ENCODE measurements at places on chromosomes 5 and 9.

DNA sequence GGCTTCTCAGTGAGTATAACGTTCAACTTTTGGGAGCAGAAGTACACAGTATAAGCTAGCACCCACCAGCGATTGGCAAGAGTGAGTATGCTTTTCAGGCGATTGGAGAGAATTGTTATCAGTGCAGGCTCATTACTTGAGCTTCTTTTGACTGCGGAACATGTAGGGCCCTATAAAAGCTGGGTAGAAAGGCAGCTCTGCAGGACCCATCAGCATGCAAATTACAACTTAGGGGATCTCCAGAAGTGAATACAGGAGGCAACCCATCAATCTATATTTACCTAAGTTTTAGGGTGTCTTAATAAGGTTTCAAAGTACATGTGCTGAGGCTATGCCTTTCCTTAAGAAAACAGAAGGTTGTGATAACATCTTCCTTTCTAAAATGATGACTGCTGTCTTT is 225.0 kb downstream of the MLLT3 start:
- DNase-seq: no peak

- DNase-seq: no peak
Measured at GRCh38 chr5:176728831-176729251, 81.5 kb upstream of the UNC5A start.

DNA sequence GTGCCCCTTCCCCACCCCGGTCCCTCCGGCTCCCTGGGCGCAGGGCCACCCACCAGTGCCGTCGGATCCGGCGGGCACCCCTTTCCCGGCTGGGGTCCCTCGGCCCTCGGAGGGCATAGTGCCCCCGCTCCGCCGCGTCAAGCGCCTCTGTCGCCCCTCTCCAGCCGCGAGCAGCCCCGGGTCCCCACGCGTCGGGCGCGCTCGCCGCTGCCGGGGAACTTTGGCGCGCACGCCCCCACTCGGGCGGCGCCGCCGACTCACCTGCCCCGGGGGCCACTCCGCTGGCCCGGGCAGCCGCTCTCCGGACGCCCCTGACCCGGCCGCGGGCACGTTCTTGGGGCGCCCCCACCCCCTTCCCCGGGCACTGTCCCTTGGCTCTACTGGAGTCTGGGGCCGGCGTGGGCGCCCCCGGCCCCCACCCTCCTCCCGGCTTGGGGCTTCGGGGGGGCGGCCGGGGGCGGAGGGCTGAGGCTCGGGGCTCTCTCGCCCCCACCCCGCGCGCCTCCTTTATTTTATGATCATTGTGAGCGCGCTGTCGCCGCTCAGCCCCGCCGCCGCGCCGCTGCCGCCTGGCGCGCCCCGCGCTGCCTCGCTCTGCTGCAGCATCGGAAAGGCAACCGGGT is 1.1 kb upstream of the FAM78A start:
- DNase-seq: no peak

GRCh38 chr9:107455425-107456135 is 34.0 kb downstream of the KLF4 start:
- no peak for DNase-seq

DNA sequence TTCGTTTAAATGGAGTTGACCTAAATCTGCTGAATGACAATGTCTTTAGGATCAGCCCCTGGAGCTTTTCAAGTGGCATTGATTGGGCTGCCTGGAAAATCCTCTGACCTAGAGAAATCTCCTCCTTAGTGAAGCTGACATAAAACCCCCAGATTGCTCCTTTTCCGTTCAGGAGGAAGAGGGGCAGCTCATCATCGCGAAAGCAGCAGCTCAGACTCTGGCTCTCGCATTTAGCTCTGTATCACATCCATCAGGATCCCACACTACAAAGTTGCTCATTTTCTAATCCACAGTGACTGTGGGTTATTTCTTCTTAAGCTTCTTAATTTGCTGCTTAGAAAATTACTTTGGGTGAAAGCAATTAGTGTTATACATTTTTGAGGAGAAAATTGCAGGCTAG is 373.7 kb downstream of the ENC1 start:
- DNase-seq: no peak

All from hematopoietic multipotent progenitor cell (in vitro differentiated cells).